Naive thymus-derived CD4-positive, alpha-beta T cell (primary cell): ENCODE measurements at places on chromosomes 1 and 21. TPM values are rescaled to one million over a fixed set of nuclear protein-coding genes. Genes with fewer than 3 reads are reported as not detected.

The ALPL gene
- not detected for polyA plus RNA-seq

The PTPN22 gene
- 29.7 TPM for polyA plus RNA-seq

The OR6N1 gene
- polyA plus RNA-seq, result not detected

The ANKRD34A gene
- 0.22 TPM for polyA plus RNA-seq

The LAMC2 gene
- not detected for polyA plus RNA-seq

The HES3 gene
- not detected for polyA plus RNA-seq

The RGS13 gene
- polyA plus RNA-seq, result not detected

The XCL1 gene
- not detected for polyA plus RNA-seq

The SUSD4 gene
- 21.5 TPM for polyA plus RNA-seq

The VCAM1 gene
- not detected for polyA plus RNA-seq

The SLC22A15 gene
- polyA plus RNA-seq, result not detected

The TEDDM1 gene
- 0.07 TPM for polyA plus RNA-seq

The DISC1 gene
- 9.0 TPM for polyA plus RNA-seq

The SPATC1L gene
- polyA plus RNA-seq, result 7.7 TPM

The C8B gene
- polyA plus RNA-seq, result not detected

The MMEL1 gene
- 12.5 TPM for polyA plus RNA-seq

The RAD54L gene
- not detected for polyA plus RNA-seq

The CDC20 gene
- not detected for polyA plus RNA-seq

The ST6GALNAC5 gene
- not detected for polyA plus RNA-seq

The MYOG gene
- polyA plus RNA-seq, result not detected

The ALDH9A1 gene
- polyA plus RNA-seq, result 88.4 TPM

The CSMD2 gene
- 0.02 TPM for polyA plus RNA-seq
